NCI-H460 (cell line): ENCODE measurements at places on chromosomes 13 and 19. TPM values are rescaled to one million over a fixed set of nuclear protein-coding genes. Genes with fewer than 3 reads are reported as not detected.

GRCh38 chr19:27672309-27673047 is 1540.5 kb downstream of the UQCRFS1 start:
- no peak for DNase-seq

GRCh38 chr19:10289836-10290356 is at the start of gene ICAM5:
TSS of gene ICAM5 (plus strand) at chr19:10289952. CDS start at chr19:10290044, 92 bp downstream.
- DNase-seq, result no peak

- no peak for DNase-seq
These were observed 82.5 kb upstream of the GPR183 start for GRCh38 chr13:99389520-99390304.

DNA sequence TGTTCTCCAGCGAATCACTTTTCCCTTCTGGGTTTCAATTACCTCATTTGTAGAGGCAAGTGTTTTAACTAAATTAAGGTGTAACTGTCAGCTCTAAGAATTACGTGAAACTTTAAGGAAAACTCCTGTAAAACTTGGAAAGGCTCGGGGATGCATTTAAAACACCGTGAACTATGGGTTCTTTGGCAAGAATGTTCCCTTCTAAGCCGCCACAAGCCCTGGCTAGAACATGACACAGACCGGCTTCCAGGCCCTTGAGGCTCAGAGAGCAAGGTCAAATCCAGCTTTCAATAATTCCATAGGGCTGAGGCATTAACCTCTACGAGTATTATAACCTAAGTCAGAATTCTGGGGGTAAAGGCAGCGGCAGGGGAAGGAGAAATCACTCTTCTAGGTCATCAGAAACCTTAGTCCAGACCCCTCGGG is 685 bp downstream of the VWA8 start:
- DNase-seq, result no peak

- DNase-seq, result no peak
These were observed 5.4 kb upstream of the CBY2 start for GRCh38 chr13:45696610-45697226.

ZNF177 gene
- total RNA-seq, result 3.7 and 5.7 TPM in 2 replicates
